ENCODE measurements at places on chromosomes 4 and X.

- DNase-seq = no peak
Measured at GRCh38 chrX:79482686-79483085, 115.6 kb upstream of the ITM2A start.

DNA sequence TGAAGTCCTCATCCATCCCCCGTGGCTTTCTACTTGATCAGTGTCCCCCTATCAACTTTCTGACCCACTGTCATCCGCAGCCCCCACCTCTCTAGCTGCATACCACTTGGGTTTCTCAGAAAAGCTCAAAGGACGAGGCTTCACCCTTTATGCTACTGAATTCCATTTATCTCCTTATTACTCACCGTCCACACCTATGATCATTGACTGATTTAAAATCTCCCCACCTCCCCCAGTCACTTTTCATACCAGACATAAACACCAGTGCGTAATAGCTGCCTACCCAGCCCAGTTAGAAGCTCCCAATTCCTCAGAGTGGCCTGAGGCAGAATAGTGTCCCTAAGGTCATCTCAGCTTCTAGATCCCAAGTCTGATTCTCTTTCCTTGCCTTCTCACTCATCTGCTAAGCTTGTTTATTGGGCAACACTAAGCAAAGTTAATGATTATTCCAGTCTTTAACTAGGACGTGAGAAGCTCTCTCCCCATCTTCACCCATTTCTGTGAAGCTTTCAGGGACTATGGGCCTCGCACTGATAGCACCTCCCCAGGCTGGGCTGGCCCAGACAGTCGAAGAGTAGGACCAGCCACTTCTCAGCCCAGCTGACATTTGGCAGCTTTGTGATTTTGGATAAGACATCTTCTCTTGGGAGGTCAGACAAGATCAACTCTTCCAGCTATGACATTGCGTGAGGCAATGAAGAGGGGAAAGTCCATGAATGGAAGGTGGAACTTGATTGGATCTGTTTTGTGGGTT lies 7.2 kb upstream of the DDX60L start:
- no peak for DNase-seq

DNA sequence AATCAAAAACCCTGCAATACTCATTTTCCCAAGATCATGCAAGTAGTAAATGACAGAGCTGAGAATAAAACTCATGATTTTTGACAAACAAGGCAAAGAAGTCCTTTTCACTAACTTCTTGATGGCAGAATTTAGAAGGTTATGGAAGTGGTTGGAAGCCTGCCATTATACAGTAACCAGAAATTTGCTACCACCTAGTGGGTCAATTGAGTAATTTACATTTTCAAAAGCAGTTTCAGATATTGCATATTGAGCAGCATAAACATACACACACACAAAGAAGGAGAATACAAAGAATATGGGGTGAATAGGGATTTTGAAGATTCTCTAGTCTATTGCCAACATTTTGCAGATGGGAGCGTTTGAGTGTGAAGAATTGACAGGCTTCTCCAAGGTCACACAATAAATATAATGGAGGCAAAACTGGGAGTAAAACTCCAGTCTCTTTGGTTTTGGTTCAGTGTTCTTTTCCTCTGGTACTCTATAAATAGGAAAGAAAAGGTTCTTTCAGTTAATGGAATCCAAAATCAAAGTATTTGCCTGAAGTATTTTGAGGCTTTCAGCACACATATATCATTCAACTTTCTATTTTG lies 70.2 kb downstream of the GC start:
- peak; percentile 59 for DNase-seq

- no peak for DNase-seq
Measured at GRCh38 chrX:68570598-68570997, 71.7 kb downstream of the YIPF6 start.

GRCh38 chr4:153546280-153546679 lies 80.1 kb downstream of the TMEM131L start:
- no peak for DNase-seq

- DNase-seq = no peak
Measured at GRCh38 chrX:2474280-2474962, 26.4 kb downstream of the DHRSX start.

GRCh38 chr4:42412251-42412650 lies 15.0 kb downstream of the SHISA3 start:
- DNase-seq = peak; percentile 47

DNA sequence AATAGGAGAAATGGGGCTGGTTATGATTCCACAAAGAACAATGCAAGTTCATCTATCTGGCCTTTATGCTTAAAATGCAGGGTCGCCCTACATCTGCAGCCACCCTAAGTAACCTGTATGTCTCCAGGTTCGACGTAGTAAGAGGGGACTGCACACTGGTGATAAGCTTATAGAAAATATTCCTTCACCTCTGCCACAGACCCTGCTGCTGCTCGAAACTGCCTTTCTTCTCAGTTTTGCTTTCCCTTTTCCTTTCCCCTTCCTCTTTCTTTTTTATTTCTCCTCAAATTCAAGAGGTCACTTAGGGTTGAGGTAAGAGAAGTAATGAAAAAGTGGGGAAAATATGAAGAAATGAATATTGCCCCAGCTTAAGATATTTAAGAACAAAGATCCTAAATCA lies 123.5 kb downstream of the DCHS2 start:
- no peak for DNase-seq

- DNase-seq = no peak
Measured at GRCh38 chr4:42750856-42751255, 94.0 kb upstream of the ATP8A1 start.

DNA sequence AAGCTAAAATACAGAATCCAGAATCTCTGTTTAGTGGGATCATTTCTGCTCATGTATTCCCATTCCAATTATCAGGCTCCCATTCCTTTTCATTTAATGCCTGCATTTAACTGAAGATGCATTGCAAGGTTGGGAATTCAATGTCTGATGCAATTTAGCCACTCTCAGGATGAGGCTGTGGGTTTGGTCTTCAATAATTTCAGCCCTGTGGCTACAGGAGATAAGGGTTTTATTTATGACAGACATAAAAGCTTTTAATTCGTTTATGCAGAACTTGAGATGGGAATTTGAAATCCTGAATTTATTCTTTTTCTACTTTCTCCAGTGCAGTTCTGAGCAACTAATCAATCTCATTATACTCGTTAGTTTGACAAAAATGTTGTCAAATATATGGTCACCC lies 1225.9 kb downstream of the PCDH18 start:
- DNase-seq = no peak

DNA sequence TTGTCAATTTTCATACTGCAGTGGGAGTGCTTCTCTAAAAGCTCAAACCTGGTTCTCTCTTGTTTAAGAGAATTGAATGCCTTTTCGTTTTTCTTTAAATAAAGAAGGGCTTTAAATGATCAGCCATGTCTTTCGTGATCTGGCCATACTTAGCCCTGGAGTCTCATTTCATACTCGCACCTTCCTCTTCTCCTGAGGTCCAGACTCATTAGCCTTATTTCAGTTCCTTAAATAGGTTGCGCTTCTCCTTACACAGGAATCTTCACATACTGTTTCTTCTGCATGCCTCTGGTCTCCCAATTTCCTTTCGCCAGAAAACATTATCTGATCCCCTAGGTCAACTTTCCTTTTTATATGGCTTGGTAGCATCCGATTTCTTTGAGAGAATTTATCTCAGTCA lies 565.6 kb upstream of the TENM3 start:
- no peak for DNase-seq

DNA sequence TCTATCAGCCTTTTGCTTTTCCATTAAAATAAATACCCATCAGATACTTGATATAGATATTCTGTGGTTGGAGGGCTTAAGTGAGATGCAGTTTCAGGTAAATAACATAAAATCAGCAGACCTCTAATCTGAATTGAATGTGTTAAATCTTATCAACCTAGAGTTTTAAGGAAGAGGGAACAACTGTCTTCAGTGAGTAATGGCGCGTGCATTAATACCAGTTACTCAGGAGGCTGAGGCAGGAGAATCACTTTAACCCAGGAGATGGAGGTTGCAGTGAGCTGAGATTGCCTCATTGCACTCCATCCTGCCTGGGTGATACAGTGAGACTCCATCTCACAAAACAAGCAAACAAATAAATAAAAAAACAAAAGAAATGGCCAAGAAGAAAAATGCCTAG lies 54.3 kb downstream of the FAT4 start:
- DNase-seq = no peak

DNA sequence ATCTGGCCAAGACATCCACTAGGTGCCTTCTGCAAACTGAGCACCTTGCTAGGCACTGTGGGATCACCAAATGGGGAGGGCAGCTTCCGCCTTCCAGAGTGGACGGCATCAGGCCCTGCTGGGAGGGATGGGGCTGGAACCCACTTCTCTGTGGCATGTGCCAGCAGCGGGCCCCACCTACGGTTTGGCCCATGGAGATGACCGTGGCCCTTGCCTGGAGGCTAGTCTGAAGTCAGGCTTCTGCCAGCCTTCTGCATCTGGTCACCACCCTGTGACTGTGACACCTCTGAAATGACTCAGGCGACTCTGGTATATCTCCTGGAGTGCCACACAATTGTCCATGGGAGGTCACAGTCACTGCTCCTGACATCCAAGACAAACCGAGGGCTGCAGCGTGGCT lies 7.2 kb downstream of the SSR4 start:
- DNase-seq = no peak

DNA sequence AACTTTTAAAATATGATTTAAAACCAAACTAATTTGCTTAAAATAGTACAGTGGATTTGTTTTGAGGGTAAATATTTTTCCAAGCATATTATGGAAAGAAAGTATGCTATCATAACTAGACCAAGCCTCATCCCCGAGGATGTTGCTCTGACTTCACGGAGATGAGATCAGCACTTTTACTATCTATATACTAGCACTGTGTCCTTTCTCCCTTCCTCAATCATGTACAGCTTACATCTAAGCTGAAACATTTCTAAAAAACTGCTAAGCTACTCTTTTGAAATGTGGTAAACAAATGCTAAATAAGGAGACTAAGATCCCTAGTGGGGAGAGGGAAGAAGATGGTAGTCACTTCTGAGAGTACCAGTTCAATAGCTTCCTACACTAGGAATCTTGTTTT lies 23.8 kb downstream of the AMMECR1 start:
- DNase-seq = no peak

- DNase-seq = no peak
Measured at GRCh38 chr4:12421364-12421763, 992.7 kb upstream of the HS3ST1 start.

DNA sequence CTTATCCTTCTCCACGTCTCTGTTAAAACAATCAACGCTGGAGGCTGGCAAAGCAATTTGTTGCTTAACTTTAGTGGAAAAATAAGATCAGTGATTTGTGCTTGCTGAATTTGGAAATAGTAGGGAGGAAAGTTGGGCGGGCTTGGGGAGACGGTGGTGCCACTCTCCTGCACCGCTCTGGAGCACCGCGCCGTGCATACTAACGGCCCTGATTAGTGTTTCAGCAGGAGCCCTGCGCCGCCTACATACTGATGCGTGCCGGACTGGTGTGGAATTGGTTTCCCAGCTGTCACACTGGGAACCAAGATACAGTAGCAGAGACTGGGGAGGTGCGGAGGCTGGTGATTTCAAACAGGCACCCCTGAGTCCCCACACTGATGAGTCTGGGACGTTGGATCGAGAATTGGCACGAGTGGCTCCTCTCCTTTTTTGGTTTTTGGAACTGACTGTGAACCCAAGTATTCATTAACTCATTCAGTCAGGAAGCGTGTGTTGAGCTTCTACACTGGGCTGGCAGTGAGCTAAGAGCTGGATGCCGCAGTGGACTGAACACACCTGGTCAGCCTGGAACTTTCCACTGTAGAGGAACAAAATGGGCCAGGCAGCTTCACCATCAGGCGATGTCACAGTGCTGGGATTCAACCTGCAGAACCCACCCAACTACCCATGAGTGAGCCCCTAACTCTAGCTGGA lies 29.0 kb upstream of the PSAPL1 start:
- DNase-seq = no peak

- DNase-seq = no peak
Measured at GRCh38 chr4:107922486-107923473, 8.6 kb upstream of the CYP2U1 start.

DNA sequence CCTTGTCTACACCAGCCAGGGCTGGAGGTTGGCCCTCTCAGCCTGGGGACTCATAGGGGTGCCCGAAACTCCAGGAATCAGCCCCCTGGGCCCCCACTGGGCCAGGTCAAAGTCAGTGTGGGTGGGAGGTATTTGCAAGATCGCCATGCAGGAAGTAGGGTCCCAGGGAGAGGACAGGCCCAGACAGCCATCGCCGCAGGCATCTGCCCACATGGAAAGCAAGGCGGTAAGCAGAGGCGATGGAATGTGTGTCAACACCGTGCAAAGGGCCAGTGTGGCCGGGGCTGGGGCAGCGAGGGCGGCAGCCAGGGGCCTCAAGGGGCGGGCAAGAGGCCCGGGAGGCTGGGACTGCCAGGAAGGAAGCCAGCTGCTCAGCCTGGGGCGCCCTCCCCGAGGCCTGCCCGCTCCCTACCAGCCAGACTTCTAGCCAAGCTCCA lies 19.3 kb upstream of the DUSP9 start:
- no peak for DNase-seq

- DNase-seq = no peak
Measured at GRCh38 chr4:24195991-24196736, 306.3 kb upstream of the PPARGC1A start.

DNA sequence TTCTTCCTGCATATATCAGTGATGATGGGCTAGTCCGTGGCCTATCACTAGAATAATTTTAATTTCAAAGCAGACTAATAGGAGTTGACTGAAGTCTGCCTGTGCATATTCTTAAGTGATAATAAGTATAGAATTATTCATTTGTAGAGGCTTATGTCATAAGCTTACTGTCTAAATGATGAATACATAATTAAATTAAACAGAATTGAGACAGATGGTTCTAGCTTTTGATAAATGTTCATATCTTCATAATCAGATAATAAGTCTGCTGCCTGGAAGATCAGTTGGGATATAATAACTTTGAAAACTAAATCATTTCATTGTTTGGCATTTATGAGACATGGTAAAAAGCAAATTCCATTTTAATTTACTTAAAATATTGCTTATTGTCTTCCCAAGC lies 1175.6 kb downstream of the TECRL start:
- no peak for DNase-seq

- no peak for DNase-seq
Measured at GRCh38 chr4:7970361-7970946, 30.8 kb upstream of the AFAP1 start.

DNA sequence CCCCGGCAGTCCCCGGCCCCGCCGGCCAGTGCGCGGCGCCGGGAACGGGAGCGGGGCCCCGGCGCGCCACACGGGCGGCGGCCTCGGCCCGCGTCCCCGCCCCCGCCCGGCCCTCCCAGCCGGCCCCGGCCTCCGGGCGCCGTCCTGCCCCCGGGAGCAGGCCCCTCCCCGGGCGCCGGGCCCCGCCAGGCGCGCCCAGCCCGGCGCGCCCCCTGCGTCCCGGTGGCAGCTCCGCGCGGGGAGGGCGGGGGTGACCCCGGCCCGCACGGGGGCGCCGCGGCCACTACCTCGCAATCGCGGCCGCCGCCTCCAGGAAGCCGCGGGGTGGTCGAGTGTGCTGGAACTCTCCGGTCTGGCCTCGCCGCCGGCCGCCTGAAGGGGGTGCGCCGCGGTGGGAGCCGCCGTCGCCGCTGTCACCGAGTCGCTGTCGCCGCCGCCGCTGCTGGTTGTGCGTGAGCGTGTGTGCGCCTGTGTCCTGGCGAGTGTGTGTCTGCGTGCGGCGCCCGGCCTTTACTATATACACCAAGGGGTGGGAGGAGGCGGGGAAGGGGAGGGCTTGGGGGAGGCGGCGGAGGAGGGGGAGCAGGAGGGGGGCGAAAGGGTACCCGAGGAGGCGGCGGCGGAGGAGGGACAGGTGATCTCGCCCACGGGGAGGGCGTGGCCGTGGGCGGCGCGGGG lies at the start of gene RAI2:
RAI2 (minus strand) TSS at position 488 of the 678 bp plus-strand sequence. CDS start 59,288 bp downstream, outside the sequence.
- DNase-seq = no peak

GRCh38 chrX:133294126-133294525 lies 76.0 kb upstream of the TFDP3 start:
- no peak for DNase-seq

Measured in AG04450 (cell line).